ENCODE measurements at places on chromosomes 13 and 19.

DNA sequence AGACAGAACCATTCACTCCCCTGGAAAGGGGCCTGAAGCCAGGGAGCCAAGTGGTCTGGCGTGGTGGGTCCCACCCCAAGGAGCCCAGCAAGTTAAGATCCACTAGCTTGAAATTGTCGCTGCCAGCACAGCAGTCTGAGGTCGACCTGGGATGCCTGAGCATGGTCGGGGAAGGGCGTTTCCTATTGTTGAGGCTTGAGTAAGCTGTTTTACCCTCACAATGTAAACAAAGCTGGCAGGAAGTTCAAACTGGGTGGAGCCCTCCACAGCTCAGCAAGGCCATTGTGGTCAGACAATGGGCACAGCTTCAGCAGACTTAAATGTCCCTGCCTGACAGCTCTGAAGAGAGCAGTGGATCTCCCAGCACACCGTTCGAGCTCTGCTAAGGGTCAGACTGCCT lies 195.6 kb upstream of the DACH1 start:
- DNase-seq = no peak

DNA sequence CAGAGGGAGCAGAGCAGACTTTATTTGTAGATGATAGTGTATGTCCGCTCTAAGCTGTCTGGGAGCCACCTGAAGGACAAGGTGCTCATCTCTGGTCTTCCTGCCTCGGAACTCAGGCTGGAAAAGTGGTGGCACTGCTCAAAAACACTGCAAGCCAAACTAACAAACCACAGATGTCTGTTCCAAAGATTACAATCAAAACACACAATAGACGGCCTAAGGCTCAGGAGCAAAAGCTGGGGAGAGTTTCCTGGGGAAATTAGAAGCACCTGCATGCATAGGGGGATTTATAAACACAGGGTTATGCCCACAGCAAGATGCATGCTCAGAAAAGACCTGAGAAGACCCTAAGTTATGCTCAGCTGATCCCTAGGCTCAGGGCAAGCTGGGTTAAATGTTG lies 9.4 kb upstream of the EVI5L start:
- DNase-seq = no peak

GRCh38 chr19:46718934-46719622 lies 2.2 kb upstream of the PRKD2 start:
- DNase-seq = no peak

DNA sequence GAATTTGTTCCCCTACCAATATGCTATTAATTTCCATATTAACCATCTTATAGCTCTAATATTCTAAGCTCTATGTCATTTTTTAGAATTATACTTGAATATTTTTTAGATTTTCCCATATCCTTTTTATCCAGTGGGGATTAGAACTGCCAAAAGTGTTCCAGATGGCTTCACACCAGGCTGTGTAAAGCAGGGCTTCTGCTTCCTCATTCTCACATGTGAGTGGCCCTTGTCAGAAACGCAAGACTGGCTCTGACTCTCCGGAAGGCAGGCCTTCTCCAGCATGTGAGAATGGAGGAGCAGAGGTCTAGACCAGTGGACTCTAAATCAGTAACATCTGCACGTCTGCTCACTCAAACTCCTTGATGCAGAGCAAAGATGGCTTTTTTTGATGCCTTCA lies 650.1 kb downstream of the FGF9 start:
- no peak for DNase-seq

DNA sequence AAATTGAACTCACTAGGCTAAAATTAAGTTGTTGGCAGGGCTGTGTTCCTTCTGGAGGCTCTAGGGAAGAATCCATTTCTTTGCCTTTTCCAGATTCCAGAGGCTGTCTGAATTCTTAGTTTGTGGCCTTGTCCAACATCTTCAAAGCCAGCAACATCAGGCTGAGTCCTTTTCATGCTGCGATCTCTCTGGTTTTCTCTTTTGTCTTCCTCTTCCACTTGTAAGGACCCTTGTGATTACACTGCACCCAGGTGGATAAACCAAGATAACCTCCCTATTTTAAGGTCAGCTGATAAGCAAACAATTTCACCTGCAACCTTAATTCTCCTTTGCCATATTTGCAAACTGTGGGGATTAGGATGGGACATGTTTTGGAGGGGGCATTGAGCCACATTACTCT lies 11.5 kb downstream of the UTP14C start:
- no peak for DNase-seq

- no peak for DNase-seq
These were observed 7.0 kb upstream of the LRP3 start for GRCh38 chr19:33187183-33187540.

DNA sequence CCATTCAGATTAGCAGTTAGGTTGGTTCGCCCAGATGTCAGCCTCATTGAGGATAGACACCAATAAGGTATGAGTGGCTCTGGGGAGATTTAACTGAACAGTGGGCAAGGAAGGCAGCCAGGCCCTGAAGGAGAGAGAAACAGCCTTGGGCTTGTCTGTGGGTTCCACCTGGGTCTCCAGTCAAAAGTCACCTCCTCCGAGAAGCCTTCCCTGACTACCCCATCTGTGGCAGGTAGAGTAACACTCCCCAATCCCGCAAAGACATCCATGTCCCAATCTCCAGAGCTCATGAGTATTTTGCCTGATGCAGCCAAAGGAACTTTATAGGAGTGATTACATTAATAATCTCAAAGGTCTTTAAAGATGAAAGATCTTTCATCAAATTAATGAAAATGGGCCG lies 8.0 kb upstream of the YJU2 start:
- DNase-seq = no peak

DNA sequence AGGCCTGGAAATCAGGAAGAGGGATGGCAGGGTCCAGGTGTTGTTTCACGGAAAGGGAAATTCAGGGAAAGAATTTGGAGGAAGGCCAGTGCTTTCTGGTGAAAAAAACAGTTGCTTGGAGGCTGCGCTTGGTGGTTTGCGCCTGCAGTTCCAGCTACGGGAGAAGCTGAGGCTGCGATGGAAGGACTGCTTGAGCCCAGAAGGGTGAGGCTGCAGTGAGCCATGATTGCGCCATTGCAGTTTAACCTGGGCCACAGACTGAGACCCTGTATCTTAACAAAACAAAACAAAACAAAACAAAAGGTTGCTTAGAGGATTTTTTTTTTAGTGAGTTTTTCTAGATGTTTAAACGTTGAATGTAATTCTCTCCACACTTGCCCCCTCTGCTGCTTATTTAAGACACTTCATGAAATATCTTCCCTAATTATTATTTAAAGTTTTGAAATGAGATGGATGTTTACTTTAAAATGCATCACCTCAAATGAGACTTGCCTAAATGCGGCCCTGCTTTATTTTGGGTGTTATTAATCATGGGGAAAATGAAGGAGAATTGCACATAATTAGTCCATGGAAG lies 75.4 kb upstream of the TRPC4 start:
- no peak for DNase-seq

GRCh38 chr19:46472592-46472991 lies 1.2 kb upstream of the PNMA8A start:
- DNase-seq = no peak

DNA sequence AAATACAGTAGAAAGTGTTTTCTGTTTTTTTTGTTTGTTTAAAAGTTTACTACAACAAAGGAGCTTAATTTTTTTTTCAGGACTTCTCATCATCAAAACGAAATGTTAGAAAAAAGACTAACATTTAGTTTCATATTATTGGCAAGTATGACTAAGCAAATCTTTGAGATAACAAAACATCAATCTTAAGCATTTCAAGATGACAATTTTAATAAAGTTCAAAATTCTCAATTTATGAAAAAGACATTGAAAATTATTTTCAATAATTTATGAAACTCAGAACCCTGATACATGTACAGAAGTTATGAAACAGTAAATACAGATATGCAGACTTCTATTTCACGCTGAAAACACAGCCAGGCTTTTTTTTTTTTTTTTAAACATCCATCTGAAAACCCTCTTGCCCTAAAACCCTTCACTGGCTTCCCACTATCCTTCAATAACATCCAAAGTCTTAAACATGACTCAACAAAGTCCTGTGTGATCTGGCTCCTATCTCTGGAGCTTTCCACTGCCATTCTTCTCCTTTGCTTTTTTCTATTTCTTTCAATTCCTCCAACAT lies 3.9 kb downstream of the RBM26 start:
- DNase-seq = no peak

- no peak for DNase-seq
These were observed 38.6 kb downstream of the TNFRSF19 start for GRCh38 chr13:23608701-23609413.

DNA sequence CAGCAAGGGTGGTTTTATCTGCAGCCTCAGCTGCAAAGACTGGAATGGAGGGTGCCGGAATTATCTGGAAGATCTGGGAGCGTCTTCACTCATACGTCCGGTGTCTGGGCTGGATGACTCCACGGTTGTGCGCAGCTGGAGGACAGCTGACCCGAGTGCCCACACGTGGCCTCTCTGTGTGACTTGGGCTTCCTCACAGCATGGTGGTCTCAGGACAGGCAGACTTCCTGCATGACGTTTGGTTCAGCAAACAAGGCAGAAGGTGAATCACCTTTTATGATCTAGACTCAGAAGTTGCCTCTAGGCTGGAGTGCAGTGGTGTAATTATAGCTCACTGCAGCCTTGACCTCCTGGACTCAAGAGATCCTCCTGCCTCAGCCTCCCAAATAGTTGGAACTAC lies 33.2 kb downstream of the CACNG6 start:
- DNase-seq = no peak
